Stimulated activated CD8-positive, alpha-beta memory T cell treated with anti-CD3 and anti-CD28 coated beads, Interleukin-15, amount 100 ng/mL, for 1 hour (primary cell): ENCODE measurements at places on chromosomes 16 and 17.

DNA sequence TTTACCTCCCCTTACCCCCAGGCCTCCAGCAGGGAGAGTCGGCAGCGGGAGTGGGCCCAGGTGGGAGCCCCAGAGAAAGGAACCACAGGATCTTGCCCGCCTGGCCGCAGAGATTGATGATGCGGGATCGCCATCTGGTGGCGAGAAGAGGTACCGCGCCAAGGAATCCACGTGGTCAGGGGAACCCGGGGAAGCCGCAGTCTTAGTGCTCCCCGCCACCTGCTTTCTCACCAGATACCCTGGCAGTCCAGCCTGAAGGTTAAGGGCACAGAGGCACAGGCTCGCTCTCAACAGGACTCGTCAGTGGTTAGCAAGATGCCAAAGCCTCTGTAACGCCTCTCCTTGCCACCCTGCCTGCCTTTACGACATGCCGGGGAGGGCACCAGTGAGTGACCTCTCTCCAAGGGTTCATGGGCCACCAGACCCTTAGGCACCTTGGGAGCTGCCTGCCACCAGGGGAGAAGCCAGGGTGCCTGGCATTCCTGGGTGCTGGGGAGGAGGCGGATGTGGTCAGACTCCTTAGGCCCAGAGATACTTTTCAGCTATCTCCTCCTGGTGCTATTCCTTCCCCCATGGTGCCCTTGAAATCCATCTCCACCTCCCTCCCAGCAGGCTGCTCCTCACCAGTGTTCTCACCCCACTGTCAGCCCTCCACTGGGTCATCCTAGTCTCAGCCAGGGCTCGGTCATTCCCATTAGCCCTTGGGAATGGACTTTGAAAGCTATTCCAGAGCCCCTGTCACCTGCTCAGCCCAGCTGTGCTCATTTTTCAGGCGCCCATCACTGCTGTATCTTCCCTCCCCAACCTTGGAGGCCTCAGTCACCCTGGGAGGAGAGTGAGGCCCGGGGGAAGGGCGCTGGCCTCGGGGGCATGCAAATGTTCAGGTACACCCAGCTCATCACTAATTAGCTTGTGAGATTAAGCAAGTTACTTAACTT lies 5.5 kb upstream of the RHBDF2 start:
- DNase-seq: peak; percentile 84

DNA sequence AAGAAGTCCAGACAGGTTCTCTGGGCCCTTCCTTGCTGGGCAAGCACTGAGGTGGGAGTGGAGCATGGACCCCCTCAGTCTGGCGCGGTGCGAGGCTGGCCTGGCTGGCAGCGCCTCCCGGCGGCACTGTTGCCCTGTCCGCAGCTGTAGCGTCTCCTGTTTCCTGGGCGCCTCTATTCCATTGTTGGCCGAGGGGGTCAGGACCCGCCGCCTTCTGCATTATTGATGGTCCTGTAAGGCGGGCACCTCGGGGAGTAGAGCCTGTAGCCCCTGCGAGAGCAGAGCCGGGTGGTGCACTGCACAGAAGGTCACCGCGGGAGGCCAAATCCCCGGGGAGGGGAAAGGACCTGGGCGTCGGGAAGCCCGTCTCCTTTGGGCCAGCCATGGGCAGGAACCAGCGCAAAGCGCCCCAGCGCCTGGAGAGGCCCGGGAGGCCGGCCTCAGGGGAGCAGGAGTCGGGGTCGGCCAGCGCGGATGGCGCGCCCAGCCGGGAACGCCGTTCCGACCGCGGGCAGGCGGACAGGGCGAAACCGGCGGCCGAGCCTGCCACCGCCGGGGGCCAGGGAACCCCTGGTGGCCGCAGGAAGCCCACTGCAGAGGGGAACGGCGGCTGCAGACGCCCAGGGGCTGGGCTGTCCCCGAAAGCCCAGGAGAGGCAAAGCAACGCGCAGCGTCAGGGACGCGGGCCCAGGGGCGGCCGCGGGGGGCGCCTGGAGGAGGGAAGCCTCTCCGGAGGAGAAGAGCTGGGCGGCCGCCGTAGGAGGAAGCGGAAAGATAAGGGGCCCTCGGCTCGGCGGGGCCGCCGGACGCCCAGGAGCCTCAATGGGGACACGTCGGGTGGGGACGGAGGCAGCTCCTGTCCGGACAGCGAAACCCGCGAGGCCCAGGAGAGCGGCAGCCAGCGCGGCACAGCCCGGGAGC lies at the start of gene MYO15B:
TSS of gene MYO15B (plus strand) at position 126 of the 921 bp plus-strand sequence. CDS start at position 384, 258 bp downstream.
- peak; percentile 27 for DNase-seq

GRCh38 chr17:59396134-59396826 lies 64.8 kb downstream of the YPEL2 start:
- DNase-seq: no peak

GRCh38 chr17:10117581-10118001 lies 80.8 kb downstream of the GAS7 start:
- DNase-seq: no peak

- DNase-seq: no peak
Observed at GRCh38 chr16:89904606-89905510, 13.8 kb upstream of the MC1R start.

DNA sequence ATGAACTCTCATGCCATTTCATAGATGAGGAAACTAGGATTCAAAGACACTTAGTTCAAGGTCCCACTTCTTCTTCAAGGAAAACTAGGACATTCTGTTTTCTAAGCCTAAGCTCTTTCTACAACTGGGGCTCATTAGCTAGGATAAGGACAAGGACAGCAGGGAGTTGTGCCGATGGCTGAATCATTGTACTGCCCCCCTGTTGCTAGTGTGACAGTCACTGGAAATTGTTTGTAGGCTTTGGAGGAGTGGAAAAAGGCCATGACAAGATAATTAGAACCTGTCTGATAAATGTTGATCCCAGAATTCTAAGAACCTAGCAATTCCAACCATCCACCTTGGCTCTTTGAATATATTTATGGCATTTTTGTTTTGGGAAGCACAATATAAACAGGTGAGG lies 445.7 kb downstream of the CDH8 start:
- no peak for DNase-seq

DNA sequence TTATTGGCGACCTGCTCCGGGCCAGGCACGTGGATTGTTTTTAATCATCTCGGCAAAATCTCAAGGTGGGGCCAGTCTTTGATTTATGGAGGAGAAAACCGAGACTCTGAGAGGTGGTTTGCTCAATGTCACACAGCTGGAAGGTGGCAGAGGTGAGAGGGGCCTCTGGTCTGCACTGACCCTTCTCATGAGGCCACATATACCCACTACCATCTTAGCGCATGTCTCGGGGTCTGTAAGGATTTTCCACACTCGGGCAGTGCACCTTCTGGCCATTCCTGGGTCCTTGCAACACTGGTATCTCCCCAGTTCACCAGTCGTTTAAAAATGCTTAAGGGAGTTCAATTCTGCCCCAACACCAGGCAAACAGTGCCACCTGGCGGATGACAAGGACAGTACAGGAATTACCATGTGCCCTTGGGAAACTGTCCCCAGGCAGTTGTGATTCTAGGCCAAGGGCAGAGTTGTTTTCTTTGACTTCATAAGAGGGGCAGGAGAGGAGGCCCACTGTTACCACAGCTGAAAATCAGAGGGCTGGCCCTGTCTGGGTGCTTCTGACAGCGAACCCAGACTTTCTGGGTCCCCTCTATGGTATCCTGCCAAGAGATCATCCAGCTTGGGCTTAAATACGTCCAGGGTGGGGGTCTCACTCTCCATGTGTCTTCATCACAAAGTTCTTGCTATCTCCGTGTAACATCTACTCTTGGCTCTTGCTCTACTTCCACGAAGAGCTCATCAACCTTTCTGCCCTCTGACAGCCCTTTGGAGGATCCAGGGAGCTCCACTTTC lies 39.4 kb upstream of the RAI1 start:
- DNase-seq: peak; percentile 74

DNA sequence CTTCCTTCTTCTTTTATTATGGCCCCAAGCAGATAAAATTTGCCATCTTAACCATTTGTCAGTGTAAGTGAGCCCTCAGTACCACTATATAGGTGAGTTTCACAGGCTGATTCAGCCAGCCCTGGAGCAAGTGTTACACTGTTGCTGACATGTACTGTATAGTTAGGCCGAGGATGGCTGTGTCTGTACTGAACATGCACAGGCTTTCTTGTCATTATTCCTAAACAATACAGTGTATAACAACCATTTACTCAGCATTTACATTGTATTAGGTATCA lies 53.7 kb downstream of the AMFR start:
- no peak for DNase-seq

- DNase-seq: no peak
Observed at GRCh38 chr16:50821586-50821985, 79.7 kb downstream of the CYLD start.

DNA sequence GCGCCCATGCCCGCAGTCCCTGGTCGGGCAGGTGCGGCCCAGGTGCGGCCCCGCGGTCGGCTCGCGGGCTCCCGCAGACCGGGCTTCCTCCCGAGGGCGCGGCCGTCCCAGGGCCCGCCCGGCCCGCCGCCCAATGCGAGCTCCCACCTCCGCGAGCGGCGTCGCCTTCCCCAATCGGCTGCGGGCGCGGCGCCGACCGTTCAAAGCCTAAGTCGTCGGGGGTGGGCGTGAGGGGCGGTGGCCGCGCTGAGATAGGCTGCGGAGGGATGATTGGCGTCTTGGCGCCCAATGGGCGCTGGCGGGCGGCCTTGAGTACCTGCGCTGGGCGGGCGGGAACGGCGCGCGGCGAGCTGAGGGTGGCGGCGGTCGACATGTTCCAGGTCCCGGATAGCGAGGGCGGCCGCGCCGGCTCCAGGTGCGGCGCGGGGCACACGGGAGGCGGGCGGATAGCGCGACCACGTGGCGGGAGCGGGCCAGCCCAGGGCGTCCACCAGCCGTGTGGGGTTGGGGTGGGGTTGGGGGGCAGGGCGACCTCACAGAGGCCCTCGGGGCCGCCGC lies at the start of gene JPT2:
TSS of gene JPT2 (plus strand) at position 338 of the 558 bp plus-strand sequence. CDS start at position 372, 34 bp downstream.
- peak; percentile 85 for DNase-seq

GRCh38 chr17:7477392-7478275 lies 1.8 kb downstream of the ZBTB4 start:
- no peak for DNase-seq

GRCh38 chr17:80363120-80363515 lies 51.8 kb upstream of the ENDOV start:
- DNase-seq: no peak

GRCh38 chr17:20010099-20010863 lies 1.1 kb downstream of the SPECC1 start:
- no peak for DNase-seq

DNA sequence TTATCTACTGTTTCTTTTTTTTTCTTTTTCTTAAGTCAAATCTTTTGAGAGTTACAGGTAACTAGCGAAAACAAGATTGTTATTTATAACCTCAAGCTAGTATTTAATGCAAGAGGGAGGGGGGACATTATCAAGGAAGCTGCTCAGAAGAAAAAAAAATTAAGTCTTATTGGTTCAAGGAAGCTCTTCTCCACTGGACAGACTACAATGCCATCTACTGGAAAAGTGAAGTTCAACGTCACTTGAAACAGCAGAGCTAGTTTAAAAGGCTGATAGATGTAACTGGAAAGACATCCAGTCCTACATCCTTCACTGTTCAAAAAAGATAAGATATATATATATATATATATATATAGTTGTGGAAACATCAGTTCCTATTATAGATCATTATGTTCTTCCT lies 418.0 kb upstream of the PSMD7 start:
- no peak for DNase-seq

DNA sequence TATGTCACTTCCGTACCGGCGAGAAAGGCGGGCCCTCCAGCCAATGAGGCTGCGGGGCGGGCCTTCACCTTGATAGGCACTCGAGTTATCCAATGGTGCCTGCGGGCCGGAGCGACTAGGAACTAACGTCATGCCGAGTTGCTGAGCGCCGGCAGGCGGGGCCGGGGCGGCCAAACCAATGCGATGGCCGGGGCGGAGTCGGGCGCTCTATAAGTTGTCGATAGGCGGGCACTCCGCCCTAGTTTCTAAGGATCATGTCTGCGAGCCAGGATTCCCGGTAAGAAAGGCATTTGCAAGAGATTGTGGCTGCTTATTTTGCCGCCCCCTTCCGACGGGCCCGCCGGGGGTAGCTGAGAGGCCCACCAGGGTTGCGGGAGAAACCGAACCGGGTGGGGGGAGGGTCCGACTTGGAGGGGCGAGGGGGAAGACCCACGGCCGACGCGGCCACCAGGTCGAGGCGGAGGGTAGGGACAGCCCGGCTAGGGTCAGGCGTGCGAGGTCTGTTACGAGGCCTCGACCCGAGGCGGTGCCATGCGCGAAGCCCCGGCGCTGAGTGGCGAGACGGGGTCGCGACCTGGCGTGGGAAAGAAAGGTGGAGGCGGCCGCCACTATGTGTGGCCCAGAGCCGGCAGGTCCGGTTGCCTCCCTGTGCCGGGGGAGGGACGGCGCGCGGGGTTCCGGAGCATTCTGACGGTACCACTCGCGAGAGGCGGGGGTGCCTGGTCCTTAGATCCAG lies 6.7 kb upstream of the CD68 start:
- peak; percentile 100 for DNase-seq

- no peak for DNase-seq
Observed at GRCh38 chr16:20826039-20826566, 19.8 kb downstream of the REXO5 start.

GRCh38 chr17:57916925-57917858 lies 38.0 kb downstream of the CUEDC1 start:
- DNase-seq: no peak

GRCh38 chr17:20045476-20045875 lies 36.3 kb downstream of the SPECC1 start:
- no peak for DNase-seq

DNA sequence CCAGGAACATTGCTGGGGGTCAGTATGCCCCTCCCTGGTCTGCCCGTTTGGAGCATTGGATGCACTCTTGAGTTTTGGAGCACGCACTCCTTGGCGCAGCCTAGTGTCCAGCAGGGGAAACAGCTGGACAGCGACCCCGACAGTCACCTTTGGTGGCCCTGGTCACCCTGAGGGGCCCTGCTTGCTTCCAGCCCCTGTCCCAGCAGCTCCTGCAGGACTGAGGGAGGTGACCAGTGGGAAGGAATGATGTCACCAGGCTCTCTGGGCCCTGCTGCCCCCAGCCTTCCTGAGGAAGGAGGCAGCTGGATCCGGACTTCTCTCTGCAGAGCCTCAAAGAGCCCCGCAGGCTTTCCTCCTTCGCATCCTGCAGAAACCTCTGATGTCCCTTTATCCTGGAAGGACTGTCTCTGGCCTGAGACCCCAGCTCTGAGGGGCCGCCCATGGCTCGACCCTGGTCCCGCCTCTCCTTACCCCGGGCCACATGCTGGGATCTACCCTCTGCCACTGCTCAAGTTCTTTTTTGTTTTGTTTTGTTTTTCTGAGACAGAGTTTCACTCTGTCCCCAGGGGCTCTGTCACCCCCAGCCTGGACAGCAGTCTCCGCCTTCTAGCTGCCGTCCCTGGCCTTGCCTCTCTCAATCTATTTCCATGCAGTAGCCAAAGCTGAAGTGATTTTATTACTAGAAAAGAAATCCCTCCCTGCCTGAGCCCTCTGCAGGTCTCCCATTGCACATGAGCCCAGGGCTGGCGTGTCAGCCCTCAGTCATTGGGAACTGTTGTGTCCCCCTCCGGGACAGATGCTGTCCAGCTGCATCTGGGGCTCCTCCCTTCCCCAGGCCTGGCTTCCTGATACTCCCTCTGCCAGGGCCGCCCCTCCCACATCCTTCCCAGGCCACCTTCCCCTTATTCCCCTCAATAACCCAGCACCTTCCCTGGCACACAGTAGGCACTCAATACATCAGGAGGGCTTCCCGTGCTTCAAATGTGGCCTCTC lies 11.6 kb downstream of the ZSCAN10 start:
- DNase-seq: no peak
